ENCODE measurements at places on chromosomes 5 and 9.
A peak's percentile ranks its signal among the peaks of the same experiment; 100 is the strongest.

GRCh38 chr5:39846144-39846543 lies 421.4 kb upstream of the DAB2 start:
- DNase-seq: no peak

DNA sequence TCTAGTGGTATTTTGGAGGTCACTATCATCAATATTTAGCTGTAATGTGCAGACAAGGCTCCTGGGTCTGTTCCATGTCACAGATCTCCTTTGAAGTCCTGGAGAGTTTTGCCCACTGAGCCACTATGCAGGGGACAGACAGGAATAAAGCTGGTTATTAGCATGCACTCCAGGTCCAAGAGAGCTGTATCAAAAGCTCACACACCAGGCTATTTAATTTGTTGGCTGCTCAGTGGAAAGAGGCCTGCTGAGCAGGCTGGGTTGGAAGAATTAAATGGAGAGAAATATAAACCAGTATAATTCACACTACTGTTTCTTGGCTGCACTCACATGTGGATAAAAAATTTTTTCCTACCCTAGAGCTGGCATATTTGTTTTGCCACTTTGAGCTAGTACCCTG lies 113.8 kb upstream of the TAF11L2 start:
- no peak for DNase-seq

- no peak for DNase-seq
Observed at GRCh38 chr9:117485176-117485575, 70.3 kb upstream of the ASTN2 start.

- no peak for DNase-seq
Observed at GRCh38 chr5:76787237-76787636, 31.6 kb upstream of the F2RL1 start.

GRCh38 chr9:80218328-80218727 lies 646.6 kb downstream of the TLE4 start:
- DNase-seq: no peak

- no peak for DNase-seq
Observed at GRCh38 chr9:135282808-135283207, 195.3 kb downstream of the OLFM1 start.

DNA sequence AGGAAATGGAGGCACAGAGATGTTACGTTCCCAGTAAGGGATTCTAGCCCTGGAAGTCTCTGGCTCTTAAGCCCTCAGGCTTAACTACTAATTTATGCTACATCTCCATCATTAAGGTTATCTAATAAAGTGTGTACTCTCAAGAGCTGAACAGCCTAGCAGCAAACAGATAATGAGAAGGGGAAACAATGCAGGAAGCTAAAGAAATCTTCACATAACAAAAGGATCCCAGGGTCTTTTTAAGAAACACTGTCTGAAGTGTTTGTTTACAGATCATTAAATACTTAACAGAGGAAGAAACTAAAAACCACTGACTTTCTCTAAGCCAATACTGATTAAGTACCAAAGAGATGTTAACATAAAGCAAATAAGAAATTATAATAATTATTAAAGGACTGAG lies 129.0 kb downstream of the PAPPA start:
- DNase-seq: no peak

GRCh38 chr5:155953335-155953734 lies 373.6 kb upstream of the SGCD start:
- no peak for DNase-seq

DNA sequence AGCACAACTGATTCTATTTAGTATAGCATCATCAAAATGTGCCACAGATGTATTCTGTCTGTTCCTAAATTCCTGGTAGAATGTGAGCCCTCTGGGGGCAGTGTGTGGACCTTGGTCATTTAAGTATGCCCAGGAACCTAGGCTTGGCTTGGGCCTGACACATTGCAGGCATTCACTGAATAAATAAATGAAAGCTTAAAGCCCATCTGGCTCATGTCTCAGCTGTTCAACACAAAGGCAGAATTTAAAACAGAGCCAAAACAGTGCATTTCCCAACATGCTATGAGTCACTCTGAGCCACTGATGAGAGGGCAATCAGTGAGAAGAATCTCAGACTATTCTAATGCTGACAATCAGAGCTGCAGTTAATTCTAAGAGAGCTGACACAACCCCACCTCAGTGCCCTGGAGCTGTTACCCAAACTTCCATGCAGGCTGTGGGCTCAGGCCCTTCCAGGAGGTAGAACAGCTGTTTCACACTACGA lies 8.1 kb downstream of the FAM193B start:
- peak; percentile 28 for DNase-seq

GRCh38 chr5:150587856-150588595 lies 52.4 kb upstream of the SYNPO start:
- DNase-seq: no peak

DNA sequence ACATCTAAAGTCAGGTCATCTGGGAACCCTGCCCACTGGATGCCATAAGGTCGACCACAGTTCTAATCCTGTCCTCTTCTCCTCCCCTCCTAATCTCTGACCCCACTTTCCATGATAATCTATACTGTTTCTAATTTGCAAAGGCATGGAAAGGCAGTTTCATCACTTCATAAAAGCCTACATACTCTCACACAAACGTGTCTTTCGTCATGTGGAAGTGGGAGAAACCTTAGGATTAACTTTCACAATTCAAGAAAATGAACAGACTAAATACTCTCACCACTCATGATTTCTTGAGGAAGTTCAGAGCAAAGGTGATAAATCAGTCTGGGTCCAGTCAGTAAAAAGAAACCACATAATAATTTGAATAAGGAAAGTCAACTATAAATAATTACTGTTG lies 5.5 kb downstream of the FANCC start:
- DNase-seq: no peak

DNA sequence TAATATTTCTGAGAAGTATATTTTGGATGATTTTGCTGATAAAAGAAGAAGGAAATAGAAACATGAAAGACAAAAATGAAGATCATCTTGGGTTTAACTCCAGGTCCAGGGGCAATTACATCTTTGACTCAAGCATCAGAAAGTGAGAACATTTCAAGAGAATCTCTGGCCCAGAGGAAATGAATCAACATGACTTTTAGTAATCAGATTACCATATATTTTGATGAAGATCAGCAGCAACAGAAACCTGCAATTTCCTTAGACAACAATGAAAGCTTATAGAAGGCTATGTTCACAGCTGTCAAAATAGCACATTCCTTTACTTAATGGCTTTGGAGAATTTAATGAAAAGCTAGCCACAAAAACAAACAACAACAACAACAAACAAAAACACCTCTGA lies 638.1 kb downstream of the EFNA5 start:
- DNase-seq: no peak

DNA sequence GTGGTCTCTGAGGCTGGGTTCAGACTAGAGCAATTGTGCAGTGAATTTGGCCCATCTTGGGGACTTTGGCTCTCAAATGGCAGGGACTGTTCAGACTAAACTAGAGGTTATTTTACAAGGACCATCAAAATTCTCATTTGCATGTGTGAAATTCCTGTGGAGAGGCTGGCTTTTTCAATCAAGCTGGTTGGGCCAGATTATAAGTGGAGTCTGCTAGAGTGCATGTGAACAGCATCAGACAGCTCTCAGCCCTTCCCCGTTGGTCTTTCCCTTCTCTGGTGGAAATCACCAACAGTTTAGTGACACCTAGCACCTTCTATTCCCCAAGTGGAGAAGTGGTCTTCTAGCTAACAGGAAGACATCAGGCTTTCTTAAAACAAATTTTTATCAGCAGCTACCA lies 301.3 kb downstream of the CWC27 start:
- no peak for DNase-seq

GRCh38 chr9:6433410-6433809 lies 20.4 kb downstream of the UHRF2 start:
- no peak for DNase-seq

DNA sequence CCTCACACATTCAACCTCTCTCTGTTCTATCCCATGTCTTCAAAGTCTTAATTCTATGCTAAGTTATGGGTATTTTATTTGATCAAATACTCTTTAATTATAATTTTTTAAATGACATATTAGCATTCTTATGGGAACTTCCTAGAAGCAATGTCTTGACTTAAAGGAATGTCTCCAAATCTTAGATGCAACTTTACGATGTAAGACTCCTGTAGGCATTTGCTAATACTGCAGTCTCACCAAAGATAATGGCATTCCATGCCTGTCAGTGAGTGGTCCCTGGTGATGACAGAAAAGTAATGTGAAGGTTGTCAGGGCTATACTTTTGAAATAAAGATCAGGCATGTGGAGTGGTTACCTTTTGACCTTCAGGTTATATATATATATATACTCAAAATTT lies 1654.2 kb upstream of the WWC1 start:
- no peak for DNase-seq

- no peak for DNase-seq
Observed at GRCh38 chr9:14318361-14318760, 4.4 kb upstream of the NFIB start.

GRCh38 chr5:149423049-149423793 lies 44.1 kb upstream of the IL17B start:
- DNase-seq: no peak

DNA sequence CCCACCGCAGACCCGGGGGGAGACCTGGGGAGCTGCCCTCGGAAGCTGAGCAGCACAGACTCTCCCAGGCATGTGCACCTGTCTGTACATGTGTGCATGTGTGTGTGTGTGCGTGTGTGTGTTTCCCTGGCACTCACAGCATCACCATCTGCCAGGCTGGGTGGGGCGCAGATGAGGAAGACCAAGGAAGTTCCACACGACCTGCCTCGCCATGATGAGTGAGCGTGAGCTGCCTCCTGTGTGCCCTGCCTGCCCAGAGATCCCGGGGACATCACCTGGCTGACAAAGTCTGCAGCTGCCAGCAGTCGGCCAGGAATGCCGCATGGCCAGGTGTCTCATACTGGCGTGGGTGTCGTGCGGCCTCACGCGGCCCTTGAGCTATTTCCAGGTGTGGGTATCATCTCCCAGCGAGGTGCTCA lies 4.0 kb upstream of the GPSM1 start:
- no peak for DNase-seq

- DNase-seq: no peak
Observed at GRCh38 chr9:92614763-92615461, 55.0 kb downstream of the IPPK start.

DNA sequence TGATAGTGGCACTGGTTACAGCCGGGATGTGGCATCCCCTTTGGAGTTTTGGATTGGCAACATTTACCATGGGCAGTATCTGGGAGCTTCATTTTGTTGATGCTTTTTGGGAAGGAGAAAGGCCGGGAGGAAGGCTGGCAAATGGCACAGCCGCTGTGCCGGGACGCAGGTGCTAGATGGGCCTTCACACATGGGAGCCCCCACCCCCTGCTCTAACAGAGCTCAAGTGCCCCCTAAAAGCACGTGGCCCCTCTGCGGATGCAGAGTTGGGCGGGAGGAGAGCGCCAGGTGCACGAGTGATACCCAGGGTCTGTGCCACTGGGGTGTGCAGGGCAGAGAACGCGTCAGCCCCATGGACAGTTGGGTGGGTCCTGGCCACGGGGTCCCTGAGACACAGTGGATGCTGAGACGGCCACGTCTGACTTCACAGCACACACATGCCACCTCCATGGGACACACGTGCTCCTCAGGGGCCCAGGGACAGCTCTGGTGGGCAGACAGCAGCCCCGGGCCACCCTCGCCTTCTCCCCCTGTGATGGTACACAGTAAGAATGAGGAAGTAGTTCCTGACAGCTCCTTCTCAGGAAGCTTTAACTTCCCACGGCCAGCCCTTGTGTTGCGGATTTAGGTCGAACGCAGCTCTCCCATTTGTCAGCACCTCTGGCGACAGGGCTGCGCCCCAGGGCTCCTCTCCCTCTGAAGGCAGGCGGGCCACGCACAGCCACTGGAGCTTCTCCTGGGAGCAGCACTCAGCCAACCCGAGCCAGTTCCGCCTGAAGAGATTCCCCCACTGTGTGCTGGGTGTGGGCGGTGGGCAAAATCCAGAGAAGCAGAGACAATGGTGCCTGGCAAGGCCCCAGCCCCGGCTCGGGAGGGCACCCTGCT lies 10.8 kb downstream of the SLC9A3 start:
- no peak for DNase-seq

DNA sequence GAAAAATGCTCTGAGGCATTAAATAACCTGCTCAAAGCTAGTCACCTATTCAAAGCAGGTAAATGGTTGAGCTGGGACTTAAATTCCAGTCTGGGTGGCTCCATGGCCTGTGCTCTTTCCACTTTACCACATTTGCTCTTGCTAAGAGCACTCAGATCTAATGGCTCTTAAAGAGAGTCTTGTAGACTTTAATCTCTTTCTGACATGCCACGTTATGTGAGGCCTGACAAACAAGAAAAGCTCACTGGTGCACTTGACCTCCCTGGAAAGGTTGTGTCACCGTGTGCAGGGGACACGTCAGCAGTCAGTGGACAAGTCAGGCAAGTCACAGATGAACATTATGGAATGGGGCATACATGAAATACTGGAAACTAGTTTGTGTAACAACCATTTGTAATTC lies 129.9 kb upstream of the RPS23 start:
- no peak for DNase-seq

- DNase-seq: no peak
Observed at GRCh38 chr5:147712019-147712418, 70.5 kb downstream of the JAKMIP2 start.

DNA sequence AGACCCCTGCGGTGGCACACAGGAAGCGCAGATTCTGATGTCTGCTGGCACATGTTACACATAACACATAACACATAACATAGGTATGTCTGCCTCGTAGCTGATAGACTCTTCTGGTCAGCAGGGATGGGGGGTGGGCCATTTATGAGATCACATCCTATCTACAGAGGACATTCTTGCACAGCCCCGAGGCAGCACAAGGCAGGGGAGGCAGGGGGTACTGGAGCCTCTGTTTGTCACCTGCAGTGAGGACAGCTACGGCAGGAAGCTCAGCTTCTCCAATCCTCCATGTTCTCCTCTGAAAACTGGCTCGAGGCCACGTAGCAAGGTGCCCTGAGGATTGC lies 16.7 kb upstream of the MED10 start:
- DNase-seq: no peak

GRCh38 chr9:23825700-23826099 lies 340 bp downstream of the ELAVL2 start:
- no peak for DNase-seq

DNA sequence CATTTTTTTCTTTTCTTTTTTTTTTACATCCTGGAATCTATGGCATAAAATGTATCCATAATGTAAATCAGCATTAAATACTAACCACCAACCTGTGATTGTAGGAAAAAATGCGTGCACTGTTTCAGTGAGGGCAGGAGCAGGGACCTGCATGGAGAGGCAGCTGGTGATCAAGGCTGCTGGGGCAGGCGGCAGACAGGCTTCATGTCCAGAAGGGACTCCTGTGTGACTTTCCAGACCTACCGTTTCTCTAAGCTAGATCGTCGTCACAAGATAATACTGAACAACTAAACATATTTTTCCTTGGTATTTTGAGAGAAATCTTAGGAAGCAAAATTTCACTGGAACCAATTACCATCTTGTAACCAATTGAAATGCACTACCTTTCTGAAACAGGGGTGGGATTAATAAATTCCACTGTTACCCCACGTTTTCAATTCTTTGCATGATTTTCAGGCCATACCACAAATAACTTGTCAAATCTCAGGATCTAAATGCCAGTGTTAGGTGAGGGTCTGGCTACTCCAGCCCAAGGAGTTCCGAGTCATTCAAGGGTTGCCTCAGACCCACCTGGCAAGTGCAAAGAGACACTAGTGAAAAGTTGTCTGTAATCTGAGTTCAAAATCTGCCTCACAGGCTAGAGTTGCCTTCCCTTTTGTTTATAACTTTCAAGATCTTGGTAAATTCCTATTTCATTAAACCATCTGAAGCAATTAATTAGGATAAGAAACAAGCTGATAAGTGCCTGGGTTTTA lies 198.2 kb downstream of the SEMA5A start:
- no peak for DNase-seq

GRCh38 chr9:121138561-121138960 lies 63.1 kb downstream of the RAB14 start:
- no peak for DNase-seq

- no peak for DNase-seq
Observed at GRCh38 chr5:97844797-97845196, 661.8 kb upstream of the RIOK2 start.

Data from CD4-positive, alpha-beta T cell treated with Interleukin-1 beta for 1 hour (primary cell).